Naive thymus-derived CD8-positive, alpha-beta T cell (primary cell): ENCODE measurements at places on chromosomes 11 and 22.

GRCh38 chr11:128884054-128884453 is 7.1 kb upstream of the KCNJ5 start:
- no peaks in the 10 kb centered on the region for H3K36me3 ChIP-seq
- no peak overlapping the region for H3K27ac ChIP-seq
- DNase-seq = no peak

- H3K4me1 ChIP-seq = no peaks in the 10 kb centered on the region
- H3K27me3 ChIP-seq = no peaks in the 10 kb centered on the region
- no peaks in the 10 kb centered on the region for H3K36me3 ChIP-seq
- no peak overlapping the region for H3K27ac ChIP-seq
These were observed 35.2 kb downstream of the SOX6 start for GRCh38 chr11:16321148-16321547.

- peak; percentile 78 for DNase-seq
- H3K4me3 ChIP-seq = no peak overlapping the region
- peak overlapping the region; percentile 79 for H3K27ac ChIP-seq
- peaks cover 58% of the 10 kb centered on the region for H3K4me1 ChIP-seq
- H3K27me3 ChIP-seq = no peaks in the 10 kb centered on the region
These were observed 48.2 kb downstream of the SGSM3 start for GRCh38 chr22:40418366-40419201.

GRCh38 chr11:9936754-9937153 is 272.9 kb downstream of the SWAP70 start:
- peaks cover 4% of the 10 kb centered on the region for H3K4me1 ChIP-seq
- H3K27ac ChIP-seq = no peak overlapping the region
- H3K4me3 ChIP-seq = no peak overlapping the region
- no peaks in the 10 kb centered on the region for H3K27me3 ChIP-seq

- H3K4me3 ChIP-seq = no peak overlapping the region
- no peaks in the 10 kb centered on the region for H3K27me3 ChIP-seq
These were observed 26.0 kb downstream of the NEAT1 start for GRCh38 chr11:65448418-65449105.

GRCh38 chr11:19864141-19865140 is 151.8 kb downstream of the NAV2 start:
- no peak overlapping the region for H3K4me3 ChIP-seq
- H3K27ac ChIP-seq = no peak overlapping the region
- H3K4me1 ChIP-seq = no peaks in the 10 kb centered on the region
- DNase-seq = no peak
- no peaks in the 10 kb centered on the region for H3K36me3 ChIP-seq
- H3K27me3 ChIP-seq = peaks cover 11% of the 10 kb centered on the region

GRCh38 chr11:61693922-61694601 is 13.9 kb downstream of the DAGLA start:
- H3K36me3 ChIP-seq = no peaks in the 10 kb centered on the region
- peak overlapping the region; percentile 40 for H3K27ac ChIP-seq
- H3K27me3 ChIP-seq = peaks cover 2% of the 10 kb centered on the region
- no peak overlapping the region for H3K4me3 ChIP-seq

DNA sequence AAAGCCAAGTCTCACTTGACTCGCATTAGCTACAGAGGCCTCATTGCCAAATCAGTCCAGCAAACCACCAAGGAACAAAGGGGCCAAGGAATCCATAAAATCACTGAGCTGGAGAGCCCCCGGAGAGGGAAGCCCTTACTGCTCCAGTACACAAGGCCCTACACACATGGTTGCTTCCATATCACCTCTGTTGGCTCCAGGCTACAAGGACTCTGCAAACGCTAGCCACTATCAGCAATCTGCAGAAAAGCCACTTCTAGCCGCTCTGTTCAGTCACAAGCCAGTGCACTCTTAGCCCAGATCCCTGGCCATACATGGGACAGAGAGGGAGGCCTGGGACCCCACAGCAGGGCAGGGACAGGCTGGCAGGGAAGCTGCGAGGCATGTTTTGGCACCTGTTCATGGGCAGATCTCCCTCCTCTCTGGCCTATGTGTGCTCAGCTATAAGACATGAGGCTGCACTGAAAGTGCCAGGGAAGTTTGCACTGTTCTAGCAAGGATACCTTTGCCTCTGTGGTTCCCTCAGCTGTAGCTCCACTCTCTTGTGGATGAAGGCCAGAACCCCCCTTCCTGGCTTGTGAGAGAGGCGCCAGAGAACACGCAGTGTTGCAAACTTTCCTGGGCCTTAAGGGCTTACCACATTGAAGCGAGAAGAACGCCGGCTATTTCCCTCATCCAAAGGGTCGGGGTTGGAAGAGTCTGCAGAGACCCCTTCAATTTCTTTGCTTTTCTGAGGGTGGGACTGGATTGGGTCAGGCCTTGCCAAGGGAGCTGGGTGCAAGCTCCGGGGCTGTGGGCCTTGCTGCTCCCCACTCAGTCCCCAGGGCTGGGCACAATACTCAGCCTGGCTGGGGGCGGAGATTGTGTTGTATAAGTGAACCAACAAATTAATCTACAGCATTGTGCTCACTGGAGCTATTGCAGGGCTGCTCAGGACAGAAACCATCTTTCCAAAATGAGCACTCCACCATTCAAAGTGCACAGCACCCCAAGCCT is 108.7 kb upstream of the PITPNB start:
- no peaks in the 10 kb centered on the region for H3K36me3 ChIP-seq
- DNase-seq = no peak
- H3K4me3 ChIP-seq = no peak overlapping the region
- no peak overlapping the region for H3K27ac ChIP-seq
- no peaks in the 10 kb centered on the region for H3K4me1 ChIP-seq
- H3K27me3 ChIP-seq = no peaks in the 10 kb centered on the region

GRCh38 chr11:78199653-78200015 is 10.9 kb downstream of the USP35 start:
- H3K4me1 ChIP-seq = peaks cover 57% of the 10 kb centered on the region
- no peaks in the 10 kb centered on the region for H3K27me3 ChIP-seq

- H3K4me3 ChIP-seq = no peak overlapping the region
- H3K36me3 ChIP-seq = peaks cover 10% of the 10 kb centered on the region
- H3K27me3 ChIP-seq = peaks cover 3% of the 10 kb centered on the region
- no peak for DNase-seq
- H3K4me1 ChIP-seq = no peaks in the 10 kb centered on the region
- H3K27ac ChIP-seq = no peak overlapping the region
These were observed 305.9 kb downstream of the BRD1 start for GRCh38 chr22:49521787-49522224.

DNA sequence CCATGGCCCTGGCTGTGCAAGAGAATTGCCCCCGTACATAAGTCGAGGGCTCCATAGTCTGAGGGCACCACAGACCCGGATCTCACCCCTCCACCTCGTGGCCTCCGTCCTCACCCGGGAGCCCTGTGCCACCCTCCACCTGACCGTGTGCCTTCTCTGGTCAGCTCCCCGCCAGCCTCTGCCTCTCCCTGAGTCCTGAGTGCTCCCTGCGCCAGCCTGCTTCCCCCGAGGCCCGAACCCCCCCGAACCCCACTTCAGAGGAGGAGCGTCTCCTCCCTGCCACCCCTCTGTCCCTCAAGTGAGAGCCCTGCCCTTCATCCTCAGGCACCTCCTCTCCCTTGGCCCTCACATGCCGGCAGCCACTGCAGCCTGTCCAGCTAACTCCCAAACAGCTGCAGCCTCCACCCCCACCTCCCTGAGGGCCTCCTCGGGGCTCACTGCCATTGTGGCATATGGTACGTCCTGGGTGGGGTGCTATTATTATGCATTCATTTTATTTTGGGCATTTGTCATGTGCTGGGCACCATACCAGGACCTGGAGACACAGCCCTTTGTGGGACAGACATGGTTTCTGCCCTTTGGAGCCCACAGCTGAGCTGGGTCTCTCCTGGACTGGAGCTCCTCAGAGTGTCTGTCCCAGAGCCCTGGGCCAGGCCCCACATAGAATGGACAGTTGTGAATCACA is 67.2 kb downstream of the MYO7A start:
- DNase-seq = no peak
- no peaks in the 10 kb centered on the region for H3K27me3 ChIP-seq
- no peak overlapping the region for H3K4me3 ChIP-seq
- no peaks in the 10 kb centered on the region for H3K36me3 ChIP-seq
- H3K4me1 ChIP-seq = no peaks in the 10 kb centered on the region

- DNase-seq = no peak
- H3K27ac ChIP-seq = peak overlapping the region; percentile 97
- H3K4me1 ChIP-seq = peaks cover 21% of the 10 kb centered on the region
- peaks cover 7% of the 10 kb centered on the region for H3K36me3 ChIP-seq
- H3K4me3 ChIP-seq = peak overlapping the region; percentile 100
These were observed 866 bp downstream of the MED17 start for GRCh38 chr11:93784935-93785360.

- H3K4me1 ChIP-seq = no peaks in the 10 kb centered on the region
- no peaks in the 10 kb centered on the region for H3K36me3 ChIP-seq
- DNase-seq = no peak
- no peak overlapping the region for H3K4me3 ChIP-seq
These were observed 190.7 kb downstream of the ST3GAL4 start for GRCh38 chr11:126546191-126546590.

- H3K4me3 ChIP-seq = no peak overlapping the region
- no peaks in the 10 kb centered on the region for H3K36me3 ChIP-seq
- no peak overlapping the region for H3K27ac ChIP-seq
These were observed 490.9 kb downstream of the SOX6 start for GRCh38 chr11:15865212-15865987.

DNA sequence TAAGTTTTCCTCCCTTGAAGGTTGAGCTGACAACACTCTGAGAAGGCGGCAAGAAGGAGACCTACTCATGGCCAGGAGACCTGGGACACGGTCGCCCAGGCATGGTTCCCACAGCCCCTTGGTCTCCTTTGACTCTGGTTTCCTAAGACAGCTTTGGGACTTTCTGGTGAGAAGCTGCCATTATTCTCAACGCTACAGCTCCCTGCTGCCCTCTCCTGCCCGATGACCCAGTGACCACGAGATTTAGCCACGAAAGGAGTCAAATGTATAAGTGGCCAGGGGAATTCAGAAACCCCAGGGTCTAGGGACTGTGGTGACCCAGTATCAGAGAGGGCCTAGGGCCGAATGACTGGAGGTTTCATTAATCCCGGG is 699 bp upstream of the SDF2L1 start:
- peaks cover 22% of the 10 kb centered on the region for H3K4me1 ChIP-seq
- H3K4me3 ChIP-seq = peak overlapping the region; percentile 88
- H3K27ac ChIP-seq = peak overlapping the region; percentile 92
- no peaks in the 10 kb centered on the region for H3K27me3 ChIP-seq

GRCh38 chr11:27894552-27894951 is 194.3 kb upstream of the BDNF start:
- no peaks in the 10 kb centered on the region for H3K4me1 ChIP-seq
- no peak overlapping the region for H3K4me3 ChIP-seq
- no peak overlapping the region for H3K27ac ChIP-seq

- peaks cover 11% of the 10 kb centered on the region for H3K4me1 ChIP-seq
- no peaks in the 10 kb centered on the region for H3K27me3 ChIP-seq
These were observed 19.1 kb upstream of the TP53I11 start for GRCh38 chr11:44969651-44970252.

DNA sequence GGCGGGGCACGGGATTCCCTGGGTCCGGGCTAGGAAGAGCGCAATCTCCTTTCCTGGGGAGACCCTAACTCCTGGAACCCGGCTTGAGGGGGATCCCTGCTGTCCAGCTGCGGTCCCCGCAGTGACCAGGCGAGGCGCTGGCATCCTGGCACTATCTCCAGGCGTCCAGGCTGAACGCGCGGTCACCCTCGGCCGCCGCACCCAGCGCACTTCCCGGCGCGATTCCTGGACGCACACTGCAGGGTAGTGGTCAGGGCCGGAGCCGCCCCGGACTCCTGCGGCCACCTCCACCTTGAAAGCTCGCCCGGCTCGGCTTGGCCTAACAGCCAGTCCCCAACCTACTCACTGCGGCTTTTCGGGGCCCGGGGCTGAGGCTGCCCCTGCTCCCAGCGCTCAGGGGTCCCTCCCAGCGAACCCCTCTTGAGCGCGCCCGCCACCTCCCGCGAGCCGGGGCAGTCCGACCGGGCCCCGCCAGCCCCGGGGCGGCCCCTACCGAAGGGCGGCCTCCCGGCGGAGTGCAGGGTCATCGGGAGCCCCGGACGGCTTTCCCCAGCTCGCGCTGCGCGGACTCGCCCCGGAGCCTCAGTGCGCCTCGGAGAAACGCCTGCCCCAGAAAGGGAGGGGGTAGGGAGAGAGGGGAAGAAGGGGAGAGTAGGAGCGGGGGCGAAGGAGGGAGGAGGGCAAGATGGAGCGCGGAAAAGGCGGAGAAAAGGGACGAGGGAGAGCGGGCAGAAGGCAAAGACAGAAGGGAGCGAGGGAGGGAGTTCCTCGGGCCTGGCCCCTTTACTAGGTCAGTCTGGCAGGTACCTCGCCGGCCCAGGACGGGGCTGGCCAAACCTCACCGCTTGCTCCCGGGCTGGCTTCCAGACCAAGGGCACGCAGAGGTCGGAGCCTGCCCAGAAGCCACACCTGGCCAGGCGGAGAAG is 1.0 kb downstream of the POU2AF3 start:
- peak overlapping the region; percentile 45 for H3K4me3 ChIP-seq
- no peaks in the 10 kb centered on the region for H3K36me3 ChIP-seq
- no peak for DNase-seq
- H3K27me3 ChIP-seq = peaks cover 33% of the 10 kb centered on the region

GRCh38 chr11:58999291-58999680 is 60.0 kb downstream of the GLYATL1 start:
- H3K36me3 ChIP-seq = no peaks in the 10 kb centered on the region
- no peak overlapping the region for H3K4me3 ChIP-seq
- no peaks in the 10 kb centered on the region for H3K4me1 ChIP-seq
- no peak overlapping the region for H3K27ac ChIP-seq

DNA sequence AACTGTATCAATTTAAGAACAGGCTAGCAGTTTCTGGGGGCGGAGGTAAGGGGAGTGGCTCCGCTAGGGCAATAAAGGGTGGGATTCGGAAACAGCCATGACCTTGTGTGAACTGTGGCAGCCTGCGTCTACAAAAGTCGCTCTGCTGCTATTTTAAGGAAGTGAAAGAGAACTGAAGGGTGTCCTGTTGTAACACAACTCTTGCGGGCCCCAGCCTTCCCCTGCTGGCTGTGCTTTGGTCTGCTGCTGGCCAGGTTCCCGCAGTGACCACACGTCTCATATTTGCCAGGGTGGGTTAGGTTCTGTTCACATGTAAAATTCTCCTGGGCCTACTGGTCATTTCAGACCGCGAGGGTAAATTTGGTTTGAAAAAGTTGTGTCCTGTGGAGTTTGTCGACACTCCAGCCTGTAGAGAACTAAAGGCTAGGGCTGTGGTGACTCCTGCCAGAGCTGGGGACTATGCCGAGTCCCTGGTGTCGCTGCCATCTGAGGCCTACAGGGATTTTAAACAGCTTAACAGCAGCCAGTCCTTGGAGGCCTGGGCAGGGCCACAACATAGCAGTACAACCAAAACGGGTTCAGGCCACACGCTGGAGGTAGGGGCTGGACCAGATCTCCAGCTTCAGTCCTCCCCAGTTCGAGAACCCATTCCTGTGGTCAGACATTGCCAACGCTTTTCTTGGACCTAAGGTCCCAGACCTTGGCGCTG is 1.1 kb upstream of the PPFIBP2 start:
- peak; percentile 68 for DNase-seq
- peak overlapping the region; percentile 86 for H3K4me3 ChIP-seq
- peaks cover 2% of the 10 kb centered on the region for H3K27me3 ChIP-seq
- H3K4me1 ChIP-seq = peaks cover 51% of the 10 kb centered on the region
- H3K36me3 ChIP-seq = no peaks in the 10 kb centered on the region
